ENCODE measurements at places on chromosomes 13 and 19.

- no peak for DNase-seq
Observed at GRCh38 chr13:27421101-27421871, 3.1 kb upstream of the GTF3A start.

DNA sequence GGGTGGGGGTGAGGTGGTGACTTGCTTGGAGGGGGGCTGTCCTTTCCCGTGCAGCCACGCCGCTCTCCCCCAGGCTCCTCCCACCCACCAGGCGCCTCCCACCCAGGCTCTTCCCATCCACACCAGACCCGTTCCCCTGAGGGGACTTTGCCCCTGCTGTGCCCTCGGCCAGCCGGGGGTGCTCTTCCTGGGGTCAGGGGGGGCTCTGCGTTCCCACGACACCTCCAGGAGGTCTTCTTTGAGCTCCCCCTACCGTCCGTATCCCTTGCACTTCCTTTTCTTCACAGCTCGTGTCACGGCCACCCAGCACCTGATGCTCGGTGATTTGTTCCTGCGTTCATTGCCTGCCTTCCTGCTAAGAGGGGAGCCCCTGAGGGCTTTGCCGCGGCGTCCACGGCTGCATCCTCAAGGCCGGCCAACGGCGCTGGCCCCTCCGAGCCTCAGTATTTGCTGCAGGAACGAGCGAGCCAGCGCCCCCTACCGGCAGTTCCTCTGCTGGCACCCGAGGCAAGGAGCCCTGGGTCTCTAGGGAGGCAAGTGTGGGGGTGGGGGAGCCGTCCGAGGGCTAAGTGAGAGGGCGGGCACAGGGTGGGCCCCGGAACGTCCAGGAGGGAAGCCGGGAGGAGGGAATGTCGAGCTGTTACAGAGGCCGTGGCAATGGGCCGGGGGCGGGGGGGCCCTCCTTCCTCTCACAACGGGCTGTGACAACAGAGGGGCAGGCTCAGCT, 11.8 kb downstream of the LRRC4B start:
- peak; percentile 97 for DNase-seq

GRCh38 chr19:18020212-18021085, 12.5 kb downstream of the ARRDC2 start:
- DNase-seq, result peak; percentile 57

DNA sequence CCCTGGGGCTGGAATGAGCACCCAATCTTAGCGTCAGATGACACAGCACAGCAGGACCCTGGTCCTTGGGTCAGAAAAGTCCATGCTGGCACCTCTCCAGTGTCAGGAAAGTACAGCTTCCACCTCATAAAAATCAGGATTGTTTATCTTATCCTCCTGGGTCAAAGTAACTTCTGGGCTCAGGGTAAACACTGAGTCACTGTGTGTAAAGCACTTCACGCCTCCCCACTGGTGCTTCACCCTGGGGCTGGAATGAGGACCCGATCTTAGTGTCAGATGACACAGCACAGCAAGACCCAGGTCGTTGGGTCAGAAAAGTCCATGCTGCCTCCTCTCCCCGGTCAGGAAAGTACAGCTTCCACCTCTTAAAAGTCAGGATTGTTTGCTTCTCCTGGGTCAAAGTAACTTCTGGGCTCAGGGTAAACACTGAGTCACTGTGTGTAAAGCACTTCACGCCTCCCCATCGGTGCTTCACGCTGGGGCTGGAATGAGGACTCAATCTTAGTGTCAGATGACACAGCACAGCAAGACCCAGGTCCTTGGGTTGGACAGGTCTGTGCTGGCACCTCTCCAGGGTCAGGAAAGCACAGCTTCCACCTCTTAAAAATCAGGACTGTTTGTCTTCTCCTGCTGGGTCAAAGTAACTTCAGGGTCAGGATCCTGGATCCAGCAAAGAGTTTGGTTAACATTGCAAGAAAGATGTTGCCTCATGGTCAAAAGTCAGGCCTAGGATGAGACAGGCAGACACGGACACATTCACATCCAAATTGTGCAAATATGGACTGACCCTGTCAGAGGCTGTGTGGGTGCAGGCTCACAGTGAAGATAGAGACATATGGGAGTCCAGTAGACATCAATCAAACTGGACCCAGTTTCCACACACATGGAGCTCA, 39.2 kb upstream of the CYP2A7 start:
- DNase-seq, result no peak

DNA sequence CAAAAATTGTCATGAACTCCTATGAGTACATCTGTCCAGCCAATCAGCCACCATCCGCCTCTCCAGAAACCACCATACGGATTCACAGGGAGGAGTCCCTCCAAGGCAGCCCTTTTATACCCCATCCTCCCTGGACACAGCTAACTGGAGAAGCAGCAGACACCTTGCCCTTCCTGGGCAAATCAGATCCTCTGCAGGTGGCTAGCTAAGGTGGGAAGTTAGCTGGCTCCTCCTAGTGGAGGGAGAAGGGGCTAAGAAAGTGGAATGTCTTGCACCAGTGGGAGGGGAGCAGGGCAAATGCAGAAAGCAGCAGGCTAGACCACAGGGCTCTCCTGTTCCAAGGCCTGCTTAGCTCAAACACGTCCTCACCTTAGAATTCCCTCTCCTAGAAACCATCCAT, 46.2 kb upstream of the UQCRFS1 start:
- DNase-seq, result no peak

- DNase-seq, result no peak
Observed at GRCh38 chr13:45781553-45782326, 69.8 kb downstream of the SIAH3 start.

- no peak for DNase-seq
Observed at GRCh38 chr19:5681391-5682106, 722 bp downstream of the HSD11B1L start.

DNA sequence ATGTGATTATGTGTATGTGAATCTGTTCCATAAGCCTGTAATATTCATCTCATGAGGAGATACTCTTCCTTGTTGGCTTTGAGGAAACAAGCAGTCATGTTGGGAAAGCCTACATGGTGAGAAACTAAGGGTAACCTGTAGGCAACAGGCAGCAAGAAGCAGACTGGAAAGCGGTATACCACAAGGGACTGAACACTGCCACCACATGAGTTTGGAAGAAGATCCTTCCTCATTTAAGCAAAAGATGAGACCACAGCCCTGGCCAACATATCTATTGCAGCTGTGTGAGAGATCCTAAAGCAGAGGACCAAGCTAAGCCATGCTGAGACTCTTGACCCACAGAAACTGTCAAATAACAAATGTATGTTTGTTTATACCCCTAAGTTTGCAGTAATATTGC, 134.8 kb downstream of the B3GLCT start:
- DNase-seq, result no peak

- no peak for DNase-seq
Observed at GRCh38 chr13:111484959-111485358, 164.5 kb downstream of the TEX29 start.

- DNase-seq, result no peak
Observed at GRCh38 chr19:16702123-16702522, 17.5 kb upstream of the NWD1 start.

DNA sequence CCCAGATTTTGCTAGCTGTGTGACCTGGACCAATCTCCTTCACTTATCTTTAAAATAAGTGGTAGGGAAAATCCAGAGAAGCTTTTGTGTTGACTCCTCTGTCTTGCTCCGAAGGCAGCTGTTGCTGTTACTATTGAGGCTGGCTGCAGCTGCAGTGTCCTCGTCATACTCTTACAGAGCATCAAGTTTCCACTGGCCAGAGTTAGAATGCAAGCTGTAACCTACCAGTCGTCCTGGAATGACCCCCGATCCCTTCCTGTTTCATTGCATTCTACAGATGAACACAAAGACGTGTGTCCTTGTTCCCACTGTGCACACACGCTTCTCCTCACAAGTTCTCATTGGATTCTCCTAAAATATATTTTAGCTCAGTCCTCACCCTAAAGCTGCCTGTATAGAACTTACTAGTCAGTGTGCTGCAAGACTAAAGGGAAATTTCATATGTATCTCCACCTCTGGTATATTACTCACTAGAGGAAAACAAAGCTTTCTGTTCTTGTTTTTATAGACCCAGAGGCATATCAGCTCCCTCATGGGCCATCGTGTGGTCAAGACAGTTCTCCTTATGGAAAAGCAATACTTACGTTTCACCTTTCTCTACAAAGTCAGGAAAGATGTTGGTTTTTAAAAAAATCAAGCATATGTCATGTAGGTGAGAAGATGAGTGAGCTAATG, 589.8 kb downstream of the LMO7 start:
- no peak for DNase-seq

DNA sequence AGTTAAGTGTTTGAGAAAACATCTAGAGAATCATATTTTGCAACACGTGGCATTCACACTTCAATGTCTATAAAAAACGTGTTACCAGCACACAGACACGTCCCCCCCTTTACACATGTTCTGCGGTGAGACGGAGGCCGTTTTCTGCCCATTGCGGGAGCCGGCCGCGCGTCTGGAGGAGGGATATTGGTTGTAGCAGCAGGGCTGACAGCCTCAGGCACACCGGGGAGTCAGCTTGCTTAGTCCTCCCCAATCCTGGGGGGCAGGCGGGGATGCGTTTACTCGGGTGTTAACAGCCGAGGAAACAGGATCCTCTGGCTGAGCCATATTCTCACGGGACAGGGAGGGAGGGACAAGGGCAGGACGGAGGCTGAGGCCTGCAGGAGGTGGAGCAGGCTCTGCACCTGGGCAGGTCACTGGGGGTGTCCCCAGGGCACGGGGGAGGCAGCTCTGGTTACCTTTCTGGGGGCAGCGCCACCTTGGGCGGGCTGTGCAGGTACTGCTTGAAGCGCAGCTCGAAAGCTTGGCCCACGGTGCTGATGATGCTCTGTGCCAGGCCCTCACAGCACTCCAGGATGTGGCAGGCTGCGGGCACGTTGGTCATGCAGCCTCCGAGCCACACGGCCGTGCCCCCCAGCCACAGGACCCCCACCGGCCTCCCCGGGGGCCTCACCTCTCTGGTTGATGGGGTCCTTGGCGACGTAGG, 25.0 kb downstream of the SHC2 start:
- DNase-seq, result no peak

DNA sequence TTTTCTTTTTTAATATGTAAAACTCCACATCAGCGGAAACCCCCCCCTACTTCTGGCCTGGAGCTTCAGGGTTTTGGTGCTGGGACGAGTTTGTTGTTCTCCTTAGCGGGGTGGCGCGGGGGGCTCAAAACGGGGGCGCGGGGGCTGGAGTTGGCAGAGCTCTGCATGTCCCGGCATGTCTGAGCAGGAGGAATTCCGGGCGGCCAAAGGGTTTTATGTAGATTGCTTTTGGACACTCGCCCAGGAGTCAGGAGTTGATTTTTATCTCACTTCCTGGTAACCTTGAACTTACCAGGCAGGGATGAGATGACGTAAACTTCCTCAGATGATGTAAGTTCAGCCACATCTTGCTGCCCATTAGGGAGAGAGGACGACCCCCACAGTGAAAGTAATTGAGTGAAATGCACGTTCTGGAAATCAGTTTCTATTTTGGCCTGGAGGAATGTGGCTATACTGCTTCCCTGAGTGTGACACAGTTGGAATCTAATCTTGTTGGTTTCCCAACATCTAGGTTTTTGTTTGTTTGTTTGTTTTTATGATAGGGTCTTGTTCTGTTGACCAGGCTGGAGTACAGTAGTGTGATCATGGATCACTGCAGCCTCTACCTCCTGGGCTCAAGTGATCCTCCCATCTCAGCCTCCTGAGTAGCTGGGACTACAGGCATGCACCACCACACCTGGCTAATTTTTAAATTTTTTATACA, 21.0 kb upstream of the GDF15 start:
- DNase-seq, result no peak

- DNase-seq, result no peak
Observed at GRCh38 chr13:60138674-60139073, 25.1 kb downstream of the DIAPH3 start.
